ENCODE measurements at places on chromosomes 3 and 15. TPM values are rescaled to one million over a fixed set of nuclear protein-coding genes. Genes with fewer than 3 reads are reported as not detected.

GRCh38 chr3:25444273-25444672 lies 16.2 kb downstream of the RARB start:
- DNase-seq: no peak

DNA sequence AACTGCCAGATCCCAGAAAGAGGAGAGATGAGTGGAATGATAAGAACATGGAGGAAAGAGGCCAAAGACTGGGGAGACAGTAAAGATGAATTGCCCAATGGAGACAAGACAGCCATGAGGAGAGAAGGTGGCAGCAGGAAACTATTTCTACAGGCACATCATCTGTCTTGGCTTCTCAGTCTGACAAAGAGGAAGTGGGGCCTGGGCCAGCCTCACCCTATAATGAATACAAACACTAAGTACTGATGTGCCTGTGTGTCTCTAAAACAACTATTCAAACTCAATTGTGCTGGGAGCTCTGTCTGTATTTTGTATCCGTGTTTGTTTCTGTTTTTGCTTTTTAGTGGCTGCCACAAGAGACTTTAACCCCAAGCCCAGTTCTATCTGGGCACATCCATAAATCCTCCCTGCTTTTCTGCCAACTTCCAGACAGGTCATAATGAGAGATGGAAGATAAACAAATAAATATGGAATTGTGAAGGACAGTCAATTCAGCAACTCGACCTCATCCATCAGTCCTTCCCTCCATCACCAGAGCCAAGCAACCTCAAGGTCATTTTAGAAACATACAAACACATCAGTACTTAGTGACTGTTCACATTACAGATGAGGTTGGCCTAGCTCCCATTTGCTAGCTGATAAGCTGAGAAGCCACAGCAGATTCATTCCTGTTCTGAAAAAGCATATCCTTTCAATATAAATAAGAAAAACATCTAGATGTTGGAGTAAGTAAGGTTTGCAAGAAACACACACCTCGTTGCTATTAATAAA lies 116.7 kb downstream of the CADPS start:
- no peak for DNase-seq

The NUP210 gene
- 0.05 TPM for total RNA-seq

The FURIN gene
- 75.0 TPM for total RNA-seq
